ENCODE measurements at places on chromosomes 6 and 20. TPM values are rescaled to one million over a fixed set of nuclear protein-coding genes. Genes with fewer than 3 reads are reported as not detected.

RAET1E gene
- total RNA-seq = not detected

ASIP gene
- not detected for total RNA-seq

TMEM239 gene
- not detected for total RNA-seq

ZC3H12D gene
- 0.52 TPM for total RNA-seq

RCAN2 gene
- 6.5 TPM for total RNA-seq

PDYN gene
- total RNA-seq = not detected

STMND1 gene
- not detected for total RNA-seq

NKX2-4 gene
- total RNA-seq = not detected

CRISP3 gene
- 6.0 TPM for total RNA-seq

NCOA6 gene
- total RNA-seq = 54.1 TPM

LRRC1 gene
- total RNA-seq = 17.1 TPM

PI16 gene
- total RNA-seq = 3.1 TPM

MAS1 gene
- not detected for total RNA-seq

PHACTR1 gene
- 6.0 TPM for total RNA-seq

CDK19 gene
- 4.0 TPM for total RNA-seq

SNAP25 gene
- 10.9 TPM for total RNA-seq

FANCE gene
- 9.2 TPM for total RNA-seq

IL17F gene
- not detected for total RNA-seq

XKR7 gene
- total RNA-seq = 0.33 TPM

MBOAT1 gene
- 4.6 TPM for total RNA-seq

OOEP gene
- not detected for total RNA-seq

HSPA12B gene
- total RNA-seq = 4.4 TPM

MUC21 gene
- total RNA-seq = not detected

FKBP1C gene
- not detected for total RNA-seq

HNF4A gene
- 28.3 TPM for total RNA-seq

CRISP2 gene
- not detected for total RNA-seq

GLP1R gene
- 6.9 TPM for total RNA-seq

FAM162B gene
- total RNA-seq = not detected

ZC2HC1B gene
- not detected for total RNA-seq

TMEM244 gene
- not detected for total RNA-seq

SLC29A1 gene
- total RNA-seq = 44.8 TPM

CDH26 gene
- total RNA-seq = 0.33 TPM

CTCFL gene
- total RNA-seq = not detected

ANKS1A gene
- total RNA-seq = 14.3 TPM

NMBR gene
- not detected for total RNA-seq

DNAH8 gene
- total RNA-seq = not detected

APCDD1L gene
- total RNA-seq = 1.3 TPM

NR2E1 gene
- not detected for total RNA-seq

HCRTR2 gene
- not detected for total RNA-seq

RXRB gene
- 17.1 TPM for total RNA-seq

TOMM6 gene
- total RNA-seq = 83.5 TPM

RIMS4 gene
- total RNA-seq = not detected

PEDS1 gene
- 9.6 TPM for total RNA-seq

SLC16A10 gene
- total RNA-seq = 59.4 TPM

GPLD1 gene
- total RNA-seq = 0.66 TPM

RAB23 gene
- 5.6 TPM for total RNA-seq

SPATS1 gene
- total RNA-seq = not detected

ATP6V1G2 gene
- total RNA-seq = not detected

ZFAND3 gene
- total RNA-seq = 27.0 TPM

ANKEF1 gene
- total RNA-seq = 5.9 TPM

CDSN gene
- total RNA-seq = not detected

SAPCD1 gene
- total RNA-seq = 2.6 TPM

Measured in body of pancreas (tissue), 4 donors.